ENCODE measurements at places on chromosomes 16 and 17.

DNA sequence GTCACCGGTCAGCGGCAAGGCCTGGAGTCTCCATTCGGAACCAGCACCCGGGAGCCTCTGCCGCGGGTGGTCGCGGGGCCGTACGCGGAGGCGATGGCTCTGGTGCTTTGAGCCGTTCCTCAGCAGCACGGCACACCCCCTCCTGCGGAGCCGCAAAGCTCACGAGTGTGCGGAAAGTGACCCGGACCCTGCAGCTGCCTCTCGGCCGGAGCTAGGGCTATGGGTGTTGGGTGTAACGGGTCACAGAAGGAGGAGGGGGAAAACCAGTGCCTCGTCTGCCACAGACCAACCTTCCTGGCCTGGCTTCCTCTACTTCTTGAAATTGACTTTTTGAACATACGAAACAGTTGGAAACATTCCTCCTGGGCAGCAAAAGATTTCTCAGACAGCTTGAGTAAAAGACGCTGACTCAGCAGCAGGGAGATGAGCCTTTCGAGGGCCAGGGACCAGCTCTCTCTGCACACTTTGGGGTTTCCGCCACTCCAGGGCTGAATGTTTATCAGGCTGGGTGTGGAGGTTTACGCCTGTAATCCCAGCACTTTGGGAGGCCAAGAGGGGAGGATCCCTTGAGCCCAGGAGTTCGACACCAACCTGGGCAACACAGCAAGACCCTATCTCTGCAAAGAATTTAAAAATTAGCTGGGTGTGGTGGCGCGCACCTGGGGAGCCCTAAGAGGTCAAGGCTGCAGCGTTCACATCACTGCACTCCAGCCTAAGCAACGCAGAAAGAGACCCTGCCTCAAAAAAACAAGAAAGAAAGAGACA is 26.4 kb upstream of the PITPNA start:
- no peak for DNase-seq

- no peak for DNase-seq
These were observed 14.0 kb downstream of the ERN1 start for GRCh38 chr17:64115822-64116534.

GRCh38 chr17:44084131-44084538 is 13.6 kb downstream of the G6PC3 start:
- DNase-seq = no peak

DNA sequence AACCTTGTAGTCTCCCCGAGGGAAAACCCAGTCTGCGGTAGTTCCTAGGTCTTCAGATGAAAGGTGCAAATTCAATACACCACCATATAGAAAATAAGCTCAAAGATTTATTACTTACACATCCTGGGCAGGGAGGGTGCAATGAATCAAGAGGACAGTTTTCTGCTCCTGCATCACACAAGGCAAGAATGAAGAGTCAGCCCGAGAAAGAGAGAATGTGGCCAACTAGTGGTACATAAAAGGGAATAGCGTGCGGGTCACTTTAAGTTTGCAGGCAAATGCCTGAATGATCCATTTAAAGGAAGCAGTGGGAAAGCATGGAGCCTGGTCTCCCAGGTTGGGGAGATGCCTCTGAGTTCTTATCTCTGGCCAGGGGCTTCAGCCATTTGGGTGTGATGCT is 403.4 kb downstream of the GRIN2A start:
- no peak for DNase-seq

DNA sequence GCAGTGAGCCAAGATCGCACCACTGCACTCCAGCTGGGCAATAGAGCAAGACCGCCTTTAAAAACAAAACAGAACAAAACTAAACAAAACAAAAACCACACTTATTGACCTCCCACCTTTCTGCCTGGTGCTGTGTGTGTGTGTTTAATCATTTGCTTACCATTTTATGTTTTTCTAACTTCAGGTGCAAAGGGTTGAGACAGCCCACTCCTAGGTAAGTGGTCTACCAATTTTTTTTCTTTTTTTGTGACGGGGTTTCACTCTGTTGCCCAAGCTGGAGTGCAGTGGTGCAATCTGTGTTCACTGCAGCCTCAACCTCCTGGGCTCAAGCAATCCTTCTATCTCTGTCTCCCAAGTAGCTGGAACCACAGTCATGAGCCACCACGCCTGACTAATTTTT is 65.8 kb downstream of the SALL1 start:
- DNase-seq = no peak

GRCh38 chr17:49484588-49484987 is 10.5 kb upstream of the NGFR start:
- no peak for DNase-seq

DNA sequence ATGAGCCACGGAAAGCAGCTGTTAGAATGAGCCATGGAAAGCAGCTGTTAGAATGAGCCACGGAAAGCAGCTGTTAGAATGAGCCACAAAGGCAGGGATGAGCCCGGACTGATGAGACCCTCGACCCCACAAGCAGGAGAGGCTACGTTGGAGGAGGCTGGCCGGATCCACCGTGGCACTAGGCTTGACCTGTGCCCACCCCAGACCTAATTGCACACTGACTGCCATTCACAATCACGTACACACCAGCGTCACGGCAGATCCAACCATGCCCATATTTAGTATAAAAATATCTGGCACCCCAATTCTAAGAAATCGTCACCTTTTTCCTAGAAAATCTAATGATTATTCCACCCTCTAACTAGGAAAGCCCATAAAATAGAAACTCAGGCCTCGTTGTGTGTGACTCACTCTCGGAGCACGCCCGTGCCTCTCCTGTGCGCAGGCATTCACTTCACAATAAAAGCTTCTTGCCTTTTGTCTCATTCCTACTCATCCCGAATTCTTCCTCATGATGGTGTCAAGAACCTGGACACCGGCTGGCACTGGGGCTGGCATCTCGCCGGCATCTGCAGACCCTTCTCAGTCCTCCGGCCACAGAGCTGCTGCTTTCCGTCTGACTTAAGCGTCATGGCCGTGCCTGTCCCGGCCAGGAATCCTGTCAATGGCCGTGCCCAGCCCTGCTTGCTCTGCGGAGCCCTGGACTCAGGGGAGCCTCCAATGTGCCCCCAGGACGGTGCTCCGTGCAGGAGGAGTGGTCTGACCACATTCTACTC is 5.5 kb upstream of the SECTM1 start:
- DNase-seq = no peak

DNA sequence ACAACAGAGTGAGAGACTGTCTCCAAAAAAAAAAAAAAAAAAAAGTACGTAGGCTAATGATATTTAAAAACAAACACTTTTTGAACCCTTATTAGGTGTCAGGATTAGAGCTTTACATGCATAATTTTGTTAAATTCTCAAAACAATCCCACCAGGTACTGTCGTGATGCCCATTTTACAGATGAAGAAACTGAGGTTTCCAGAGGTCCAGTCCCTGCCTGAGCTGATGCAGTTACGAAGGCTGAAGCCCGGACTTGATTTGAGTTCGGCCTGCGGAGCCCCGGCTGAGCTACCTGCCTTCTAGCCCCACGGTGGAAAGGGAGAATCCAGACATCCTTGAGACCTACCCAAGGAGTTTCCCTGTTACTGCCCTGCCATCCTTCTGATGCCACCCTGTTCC is 137.5 kb upstream of the EEF2KMT start:
- DNase-seq = no peak

All from hippocampal formation (tissue), 2 donors.